Common myeloid progenitor, CD34-positive (primary cell): ENCODE measurements at places on chromosomes 5 and 9.

DNA sequence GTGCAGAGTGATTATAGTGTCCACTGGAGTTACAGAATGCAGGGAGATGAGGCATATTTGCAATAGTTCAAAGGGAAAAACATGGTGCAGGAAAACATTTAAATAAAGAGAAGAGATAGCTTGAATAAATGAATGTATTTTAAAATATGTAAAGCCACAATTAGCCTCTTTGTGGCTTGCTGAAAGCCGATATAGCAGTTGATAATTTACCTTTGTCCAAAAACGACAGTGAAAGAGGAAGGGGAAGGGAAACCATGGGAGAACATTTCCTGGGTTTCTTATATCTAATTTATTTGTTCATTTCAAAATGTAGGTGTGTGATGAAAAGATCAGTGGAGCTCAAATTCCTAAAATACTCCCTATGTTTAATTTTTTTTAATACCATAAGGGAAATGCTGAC, 156.1 kb downstream of the DENND1A start:
- no peak for DNase-seq

GRCh38 chr5:126015235-126016181, 407.7 kb upstream of the GRAMD2B start:
- DNase-seq = no peak

DNA sequence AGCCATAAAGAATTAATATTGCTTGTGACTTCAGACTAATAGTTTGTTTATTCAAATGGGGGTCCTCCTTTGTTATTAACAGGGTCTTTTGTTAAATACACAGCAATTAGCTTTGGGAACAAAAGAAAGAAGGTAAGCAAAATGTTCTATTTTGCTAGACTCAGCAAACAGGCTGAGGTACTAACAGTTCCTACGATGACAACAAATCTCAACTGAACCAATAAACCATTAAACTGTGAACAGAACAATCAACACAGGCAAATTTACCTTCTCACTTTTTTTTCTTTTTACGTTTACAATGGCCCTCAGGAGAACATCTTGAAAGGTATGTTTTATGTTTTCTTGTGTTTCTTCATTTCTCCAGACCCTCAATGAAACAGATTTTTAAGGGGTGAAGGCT, 207.2 kb downstream of the NFIB start:
- DNase-seq = no peak

DNA sequence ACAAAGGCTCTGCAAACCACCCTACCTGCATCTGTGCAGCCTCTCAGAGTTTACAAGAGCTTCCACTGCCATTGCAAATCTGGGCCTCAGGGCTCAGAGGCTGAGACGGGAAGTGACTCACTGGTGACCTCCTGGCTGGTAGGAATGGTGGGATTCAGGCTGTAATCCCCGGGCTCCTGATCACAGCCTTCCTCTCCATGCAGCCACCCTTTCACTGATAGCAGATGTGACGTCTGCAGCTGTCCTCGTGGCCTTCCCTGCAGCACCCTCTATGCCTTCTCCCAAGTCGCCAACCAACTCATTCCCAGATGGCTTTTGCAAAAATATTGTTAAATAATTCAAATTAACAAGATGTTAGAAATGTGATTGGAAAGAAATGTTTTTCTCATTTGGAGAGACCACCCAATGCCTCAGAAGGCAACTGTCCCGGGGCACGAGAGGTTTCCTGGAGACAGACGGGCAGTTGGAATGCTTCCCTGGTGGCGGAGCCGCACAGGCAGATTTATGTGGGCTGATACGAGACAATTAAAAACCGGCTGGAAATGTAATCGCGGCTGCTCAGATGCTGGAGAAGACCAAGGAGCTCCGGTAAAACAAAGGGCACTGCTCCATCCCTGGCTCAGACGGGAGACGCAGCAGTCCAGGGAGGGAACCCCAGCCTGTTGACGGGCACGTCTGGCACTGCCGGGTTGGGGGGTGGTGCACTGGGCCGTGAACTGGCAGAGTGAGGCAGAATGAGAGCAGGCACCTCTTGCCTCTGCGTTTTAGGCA, 34.4 kb upstream of the SLC25A51 start:
- DNase-seq = no peak

DNA sequence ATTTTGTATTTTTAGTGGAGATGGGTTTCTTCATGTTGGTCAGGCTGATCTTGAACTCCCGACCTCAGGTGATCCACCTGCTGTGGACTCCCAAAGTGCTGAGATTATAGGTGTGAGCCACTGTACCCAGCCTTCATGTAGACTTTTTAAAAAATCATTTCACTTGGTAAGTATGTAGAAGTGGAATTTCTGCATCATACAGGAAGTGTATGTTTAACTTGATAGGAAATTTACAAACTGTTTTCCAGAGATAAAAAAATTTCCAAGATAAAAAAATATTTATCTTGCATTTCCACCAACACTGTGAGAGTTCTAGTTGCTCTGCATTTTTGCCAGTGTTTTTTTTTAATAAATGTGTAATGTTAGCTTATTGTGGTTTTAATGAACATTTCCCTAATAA, 155.8 kb downstream of the ZNF608 start:
- peak; percentile 30 for DNase-seq

- DNase-seq = no peak
These were observed 271.3 kb downstream of the ARHGAP26 start for GRCh38 chr5:143041461-143041860.

DNA sequence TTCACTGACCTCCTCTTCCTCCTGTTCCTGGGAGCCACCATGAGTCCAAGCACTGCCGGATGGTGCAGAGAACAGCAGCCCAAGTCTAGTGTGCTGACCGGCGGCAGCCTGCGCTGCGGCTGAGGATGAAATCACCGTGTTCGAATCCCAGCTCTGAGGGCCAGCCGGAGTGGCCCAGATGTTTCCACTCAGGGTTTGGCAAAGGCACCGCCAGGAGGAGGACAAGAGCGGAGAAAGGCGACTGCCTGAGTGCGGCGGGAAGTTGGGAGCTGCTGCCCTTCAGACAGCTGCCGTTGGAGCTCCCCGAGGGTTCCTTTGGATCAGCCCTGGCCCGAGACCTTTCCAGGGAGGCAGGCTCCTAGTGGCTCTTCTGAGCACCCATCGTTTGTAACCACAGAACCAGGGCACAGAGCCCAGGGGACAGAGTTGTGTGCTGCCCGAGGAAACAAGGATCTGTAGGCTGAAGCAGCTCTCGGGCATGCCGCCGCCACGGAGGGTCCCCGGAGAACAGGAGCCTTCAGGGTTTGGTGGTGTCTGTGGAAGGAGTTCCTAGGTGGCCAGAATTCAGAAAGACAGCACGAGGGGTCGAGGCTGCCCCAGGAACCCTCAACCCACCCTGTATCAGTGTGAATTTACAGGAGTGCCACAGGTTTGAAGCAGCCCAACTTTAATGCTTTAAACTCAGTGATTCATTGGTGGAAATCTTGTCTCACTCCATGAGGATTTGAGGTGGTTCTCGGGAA, 115.6 kb upstream of the COL5A1 start:
- DNase-seq = no peak

DNA sequence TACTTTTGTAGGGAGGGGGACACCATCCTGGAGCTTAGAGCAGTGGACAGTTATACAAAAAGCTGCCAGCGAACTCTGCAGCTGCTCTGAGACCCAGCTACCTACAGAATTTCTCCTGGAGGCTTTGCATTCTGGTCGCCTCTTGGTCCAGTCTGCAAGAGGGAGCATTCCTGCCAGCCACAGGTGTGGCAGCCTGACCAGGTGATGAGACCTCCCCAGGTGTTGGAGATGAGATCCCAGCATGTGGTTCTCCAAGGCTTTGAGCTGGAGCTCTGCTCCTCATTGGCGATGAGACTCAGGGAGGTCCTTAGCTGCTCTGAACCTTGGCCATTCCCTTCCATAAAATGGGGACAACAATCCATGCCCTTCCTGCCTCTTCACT, 69.3 kb downstream of the RGS3 start:
- no peak for DNase-seq

DNA sequence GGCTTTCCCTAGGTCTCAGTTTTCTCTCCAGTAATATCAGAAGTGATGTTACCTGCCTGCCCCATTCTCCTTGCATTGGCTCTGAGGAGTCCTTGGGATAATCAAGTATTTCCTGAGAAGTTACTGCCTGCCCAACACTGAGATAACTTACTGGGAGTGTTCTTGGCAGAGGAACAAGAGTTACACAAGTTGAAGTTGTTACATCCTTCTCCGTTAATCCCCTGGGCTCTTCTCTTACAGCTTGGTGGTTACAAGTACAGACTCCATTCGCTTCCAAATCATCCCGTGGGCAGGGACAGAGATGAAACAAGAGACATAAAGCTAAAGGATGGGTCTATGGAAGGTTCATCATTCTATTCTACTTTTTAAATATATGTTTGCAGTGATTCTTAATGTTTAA, 74.1 kb upstream of the SAP30L start:
- no peak for DNase-seq

DNA sequence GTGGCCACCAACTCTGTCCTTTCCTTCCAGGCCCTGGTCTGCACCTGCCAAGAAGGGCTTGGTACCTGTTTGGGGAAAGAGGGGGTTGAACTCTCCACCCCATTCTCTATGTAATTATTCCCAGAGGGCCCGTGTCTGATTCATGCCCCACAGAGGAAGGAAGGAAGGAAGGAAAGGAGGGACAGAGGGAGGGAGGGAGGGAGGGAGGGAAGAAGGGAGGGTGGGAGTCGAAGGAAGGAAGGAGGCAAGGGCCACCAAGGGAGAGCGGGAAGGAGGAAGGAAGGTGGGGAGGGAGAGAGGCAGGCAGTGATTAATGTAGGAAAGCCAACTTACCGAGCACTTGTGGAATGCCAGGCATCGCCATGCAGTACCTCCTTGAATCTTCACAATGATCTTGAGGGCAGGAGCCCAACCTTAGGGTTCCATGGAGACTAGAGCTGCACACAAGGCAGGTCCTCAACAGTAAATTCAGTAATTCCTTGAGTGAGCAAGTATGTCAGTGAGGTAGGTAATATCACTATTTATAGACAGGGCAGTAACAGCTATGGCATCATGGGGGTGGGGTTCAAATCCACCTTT, 75.8 kb downstream of the FGF18 start:
- no peak for DNase-seq

DNA sequence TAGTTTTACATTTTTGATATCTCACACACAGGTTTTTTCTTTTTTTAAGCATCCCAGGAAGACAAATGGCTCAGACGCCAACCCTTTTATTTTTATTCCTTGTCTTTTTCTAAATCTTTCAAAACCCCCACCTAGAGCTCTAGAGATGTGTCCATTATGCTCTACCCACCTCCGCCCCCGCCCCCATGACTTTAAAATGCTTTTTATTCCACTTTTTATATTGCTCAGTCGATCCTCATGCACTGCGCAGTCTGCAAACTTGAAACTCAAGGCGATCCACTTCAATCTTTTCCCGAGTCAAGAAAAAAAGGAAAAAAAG, 411 bp upstream of the MAT2B start:
- no peak for DNase-seq

GRCh38 chr5:108786806-108787483, 39.2 kb downstream of the FER start:
- DNase-seq = no peak

- DNase-seq = no peak
These were observed 101.6 kb upstream of the TBCA start for GRCh38 chr5:77877516-77878355.

GRCh38 chr9:124480621-124480981, 26.6 kb downstream of the NR5A1 start:
- DNase-seq = peak; percentile 71

- DNase-seq = no peak
These were observed 1.0 kb upstream of the SECISBP2 start for GRCh38 chr9:89317282-89317681.

- no peak for DNase-seq
These were observed 16.2 kb upstream of the ITGA1 start for GRCh38 chr5:52771343-52772039.

DNA sequence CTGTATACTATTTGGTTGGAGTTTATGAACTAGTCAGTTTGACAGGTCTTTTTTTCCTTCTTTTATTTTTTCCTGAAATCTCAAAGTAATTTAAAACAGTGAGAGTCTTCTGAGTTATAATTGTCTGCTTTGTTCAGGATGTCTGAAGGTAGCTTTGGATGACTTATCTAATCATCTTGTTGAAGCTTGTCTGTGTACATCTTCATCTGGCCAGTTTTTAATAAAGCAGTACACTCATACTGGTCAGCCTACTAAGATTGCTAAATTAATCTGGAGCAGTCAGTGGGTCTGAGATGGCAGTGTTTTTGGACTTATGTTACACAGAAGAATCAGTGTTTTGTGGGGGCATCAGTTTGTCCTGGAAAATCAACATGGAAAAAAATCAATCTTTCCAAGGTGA, 482.4 kb downstream of the CDH10 start:
- DNase-seq = no peak

- no peak for DNase-seq
These were observed 1.8 kb upstream of the MYORG start for GRCh38 chr9:34378376-34379060.

- DNase-seq = no peak
These were observed 24.2 kb downstream of the NMRK1 start for GRCh38 chr9:75063556-75064305.

GRCh38 chr5:157520911-157521703, 54.5 kb downstream of the ADAM19 start:
- no peak for DNase-seq

GRCh38 chr5:146084376-146084775, 21.0 kb downstream of the PLAC8L1 start:
- DNase-seq = no peak

DNA sequence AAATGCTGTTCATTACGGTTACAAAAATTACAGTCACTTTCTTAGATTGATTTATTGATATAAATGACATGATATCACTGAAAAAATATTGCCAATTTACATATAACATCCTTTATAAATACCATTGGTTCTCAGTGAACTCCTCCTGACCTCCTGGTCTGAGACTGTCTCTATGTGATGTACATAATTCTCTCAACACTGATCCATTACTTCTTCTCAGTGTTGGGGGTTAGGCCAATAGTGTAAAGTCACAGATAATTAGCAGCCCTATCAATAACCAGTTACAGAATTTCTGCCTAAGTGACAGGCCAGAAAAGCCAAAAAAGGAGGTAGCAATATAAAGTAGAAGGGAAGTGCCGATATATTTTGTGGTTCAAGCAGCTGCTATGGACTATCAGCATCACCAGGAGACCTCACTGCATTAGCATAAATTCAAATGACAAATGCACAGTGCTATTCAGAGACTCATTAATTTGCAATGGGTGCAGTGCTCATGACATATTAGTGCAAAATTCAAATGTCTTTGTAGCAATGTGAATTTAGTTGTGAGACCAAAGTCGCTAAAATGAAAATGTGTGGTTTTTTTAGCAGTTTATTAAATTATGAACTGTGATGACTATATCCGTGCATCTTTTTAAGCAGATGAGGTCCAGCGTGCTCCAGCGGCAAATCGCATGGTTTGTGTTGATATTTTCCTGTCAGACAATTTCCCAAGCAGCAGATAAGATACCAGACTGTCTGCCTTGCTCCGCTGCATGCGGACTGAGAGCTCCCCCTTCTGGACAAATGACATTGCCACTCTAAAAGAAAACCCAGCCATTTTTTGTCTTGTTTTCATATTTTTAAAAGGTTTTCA, 144.6 kb downstream of the CETN3 start:
- DNase-seq = peak; percentile 61

- peak; percentile 77 for DNase-seq
These were observed 16.3 kb downstream of the IL5 start for GRCh38 chr5:132526974-132527564.
